ENCODE measurements at places on chromosomes 6 and 20. TPM values are rescaled to one million over a fixed set of nuclear protein-coding genes. Genes with fewer than 3 reads are reported as not detected.

Gene TRIM40
- not detected for total RNA-seq

- peak; percentile 22 for DNase-seq
Observed at GRCh38 chr6:6545616-6546317, 42.8 kb upstream of the LY86 start.

DNA sequence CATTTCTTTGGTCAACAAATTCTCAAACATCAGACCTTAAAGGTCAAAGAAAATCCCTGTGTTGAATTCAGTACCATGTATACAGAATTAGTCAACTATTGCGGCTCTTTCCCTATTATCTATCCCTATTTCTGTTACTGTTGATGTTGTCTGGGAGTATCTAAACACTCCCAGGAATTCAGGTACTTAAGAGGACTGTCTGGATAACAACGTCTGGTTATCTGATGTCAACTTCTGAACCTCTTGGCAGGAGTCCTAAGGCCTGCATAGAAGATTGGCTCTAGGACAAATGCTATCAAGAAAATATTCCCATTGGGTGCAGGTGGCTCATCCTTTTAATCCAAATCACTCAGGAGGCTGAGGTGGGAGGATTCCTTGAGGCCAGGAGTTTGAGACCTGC, 255.6 kb downstream of the KHDC1L start:
- no peak for DNase-seq

DNA sequence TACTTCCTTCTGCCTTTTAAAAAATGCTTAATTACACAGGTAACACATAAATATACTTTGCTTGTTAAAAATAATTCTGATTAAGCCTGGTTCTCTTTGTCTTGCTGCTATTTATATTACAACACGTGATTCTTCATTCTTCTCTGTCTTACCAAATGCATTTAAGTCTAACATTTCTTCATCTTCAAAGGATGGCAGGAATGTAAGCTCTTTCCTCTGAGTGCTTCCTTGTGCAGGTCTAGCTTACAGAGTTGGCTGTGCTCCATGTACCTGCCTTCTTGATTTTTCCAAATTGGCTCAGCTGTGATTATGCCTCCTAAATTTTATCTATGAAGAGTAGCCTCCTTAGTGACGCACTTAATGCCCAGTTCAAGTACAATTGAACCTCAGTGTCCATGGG, 44.4 kb downstream of the RNF144B start:
- no peak for DNase-seq

DNA sequence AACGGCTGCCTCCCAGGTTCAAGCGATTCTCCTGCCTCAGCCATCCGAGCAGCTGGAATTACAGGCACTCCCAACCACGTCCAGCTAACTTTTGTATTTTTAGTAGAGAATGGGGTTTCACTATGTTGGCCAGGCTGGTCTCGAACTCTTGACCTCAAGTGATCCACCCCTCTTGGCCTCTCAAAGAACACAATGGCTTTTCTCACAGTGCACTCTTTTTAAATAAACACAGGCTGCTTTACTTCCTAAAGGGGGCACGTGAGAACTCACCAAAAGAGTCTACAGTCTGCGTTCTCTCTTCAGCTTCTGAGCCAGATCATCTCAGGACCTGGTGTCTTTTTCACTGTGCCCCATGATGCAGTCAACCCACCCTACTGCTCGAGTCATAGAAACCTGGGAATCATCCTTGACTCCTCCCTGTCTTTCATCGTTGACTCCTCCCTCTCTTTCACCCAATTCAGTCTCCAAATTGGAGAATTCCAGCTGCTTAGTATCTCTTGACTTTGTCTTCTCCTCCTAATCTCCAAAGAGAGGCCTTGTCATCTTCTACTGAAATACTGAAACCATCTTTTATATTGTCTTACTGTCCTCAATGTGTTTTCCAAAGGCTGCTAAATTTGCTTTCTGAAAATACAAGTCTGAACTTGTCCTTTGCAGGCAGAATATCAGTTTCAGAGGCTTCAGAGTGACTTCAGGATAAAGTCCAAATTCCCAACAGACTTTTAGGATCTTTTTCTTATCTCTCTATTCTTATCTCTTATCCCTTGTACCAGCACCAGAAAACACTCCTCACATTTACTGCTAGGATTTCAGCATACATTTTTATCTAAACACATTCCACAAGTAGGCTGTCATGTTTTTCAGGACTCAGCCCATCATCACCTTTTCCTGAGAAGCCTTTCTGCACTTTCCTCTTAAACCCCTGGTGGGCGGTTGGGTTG, 323.4 kb downstream of the SYNE1 start:
- DNase-seq, result no peak

DNA sequence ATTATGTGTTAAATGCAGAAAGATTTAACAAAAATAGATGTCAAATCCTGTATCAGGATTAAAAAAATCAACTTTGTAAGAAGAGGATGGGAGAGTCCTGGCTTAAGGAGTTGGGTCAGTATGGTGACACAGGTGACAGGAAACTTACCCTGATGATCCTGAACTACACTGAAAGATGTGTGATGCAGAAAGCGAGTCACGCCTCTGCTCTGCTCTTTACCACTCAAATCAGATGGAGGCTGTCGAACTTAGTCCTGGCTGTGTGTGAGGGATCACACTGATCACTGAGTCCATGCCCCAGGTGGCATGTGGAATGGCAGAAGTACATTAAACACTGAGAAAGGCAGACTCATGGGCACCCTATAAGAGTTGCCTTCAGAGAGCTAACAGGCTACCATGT, 92.9 kb downstream of the GJA10 start:
- no peak for DNase-seq

Gene PRIM2
- total RNA-seq, result 69.2 TPM

Gene TBXT
- total RNA-seq, result 0.22 TPM

- no peak for DNase-seq
Observed at GRCh38 chr6:136427378-136427717, 122.9 kb downstream of the MAP7 start.

Gene C6orf163
- total RNA-seq, result 0.87 TPM

DNA sequence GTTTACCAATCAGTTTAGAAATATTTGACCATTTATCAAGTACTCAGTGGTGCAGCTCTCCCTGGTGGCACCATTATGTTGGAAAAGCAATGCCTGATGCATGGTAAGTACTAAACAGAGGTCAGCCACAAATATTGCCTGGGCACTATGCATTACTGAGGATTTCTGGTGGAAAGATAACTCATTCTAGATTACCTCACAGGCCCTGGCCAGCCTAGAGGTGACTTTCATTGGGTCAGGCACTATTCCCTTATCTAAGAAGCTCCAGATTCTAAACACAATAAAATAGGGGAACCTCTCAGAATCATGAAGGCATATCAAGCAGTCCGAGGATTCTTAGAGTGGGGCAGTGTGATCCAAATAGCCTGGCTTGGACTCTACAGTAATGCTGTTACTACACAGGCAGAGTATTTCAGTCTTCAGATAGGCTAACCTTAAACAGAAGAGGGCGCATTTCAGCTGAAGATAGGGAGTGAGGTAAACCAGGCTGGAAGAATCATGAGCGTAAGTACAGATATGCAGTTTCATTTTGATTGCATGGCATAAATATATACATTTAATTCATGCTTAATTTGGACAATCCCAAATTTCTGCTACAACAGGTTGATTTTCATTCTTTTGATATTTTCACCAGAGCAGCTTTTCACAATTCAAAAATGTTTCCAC, 12.1 kb downstream of the LGSN start:
- DNase-seq, result peak; percentile 13

DNA sequence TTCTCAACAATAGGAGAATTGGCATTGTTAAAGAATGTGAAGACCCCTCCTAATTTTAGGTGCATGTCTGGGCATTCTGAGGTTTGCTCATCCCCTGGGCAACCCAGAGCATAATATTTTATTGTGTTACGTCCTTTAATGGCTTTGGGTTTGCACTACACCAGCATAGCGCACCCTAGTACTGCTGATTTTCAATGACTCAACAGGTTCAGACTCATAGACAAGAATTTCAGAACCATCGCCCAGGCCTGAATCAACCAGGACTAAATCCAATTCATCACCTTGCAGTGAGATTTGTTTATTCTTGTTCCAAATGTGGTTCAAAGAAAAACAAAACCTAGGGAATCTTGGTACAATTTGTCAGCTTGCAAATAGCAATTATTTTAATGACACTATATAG, 137.8 kb upstream of the PHACTR1 start:
- DNase-seq, result no peak

- DNase-seq, result no peak
Observed at GRCh38 chr6:160950507-160950906, 41.1 kb upstream of the MAP3K4 start.

DNA sequence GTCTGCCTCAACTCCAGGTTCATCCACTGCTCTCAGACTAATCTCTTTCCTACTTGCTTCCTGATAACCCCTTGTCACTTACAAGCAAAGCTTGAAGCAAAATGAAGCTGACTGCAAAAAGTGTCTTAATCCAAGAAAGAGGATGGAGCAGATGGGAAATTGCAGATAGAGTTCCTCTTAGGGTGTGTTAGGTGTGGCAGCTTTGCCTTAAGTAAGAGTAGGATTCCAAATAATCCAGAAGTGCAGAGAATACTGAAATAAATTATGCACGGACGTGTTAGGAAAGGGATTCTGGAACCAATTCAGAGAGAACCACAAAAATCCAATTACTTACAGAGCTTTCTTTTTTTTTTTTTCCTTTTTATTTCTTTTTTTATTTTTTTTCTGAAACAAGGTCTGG, 6.1 kb upstream of the RPL7L1 start:
- DNase-seq, result no peak

Gene KIAA1755
- 0.24 TPM for total RNA-seq

DNA sequence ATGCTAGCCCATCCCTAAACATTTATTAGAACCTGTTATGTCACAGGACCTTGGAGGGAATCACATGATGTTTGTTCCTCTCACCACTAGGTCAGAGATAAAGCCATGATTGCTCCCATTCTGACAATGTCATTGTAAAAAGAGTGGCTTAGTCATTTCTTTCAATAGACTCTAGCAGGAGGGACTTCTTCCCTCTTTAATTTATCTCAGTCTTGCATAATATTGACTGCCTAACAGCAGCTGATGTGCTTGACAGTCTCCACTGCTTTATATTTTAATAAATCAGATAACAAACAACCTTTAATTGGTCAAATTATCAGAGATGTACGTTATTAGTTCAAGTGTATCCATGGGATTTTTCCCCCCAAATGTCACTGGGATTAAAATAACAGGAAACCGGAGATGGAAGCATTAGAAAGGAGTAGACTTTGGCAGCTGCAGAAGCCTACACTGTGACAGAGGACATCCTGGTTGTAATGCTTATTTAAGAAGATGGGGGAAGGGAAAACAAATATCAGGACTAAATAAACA, 39.6 kb downstream of the LAMA4 start:
- DNase-seq, result no peak

Gene LIN28B
- 45.6 TPM for total RNA-seq

GRCh38 chr20:45947110-45947866, 12.8 kb downstream of the PCIF1 start:
- DNase-seq, result no peak

DNA sequence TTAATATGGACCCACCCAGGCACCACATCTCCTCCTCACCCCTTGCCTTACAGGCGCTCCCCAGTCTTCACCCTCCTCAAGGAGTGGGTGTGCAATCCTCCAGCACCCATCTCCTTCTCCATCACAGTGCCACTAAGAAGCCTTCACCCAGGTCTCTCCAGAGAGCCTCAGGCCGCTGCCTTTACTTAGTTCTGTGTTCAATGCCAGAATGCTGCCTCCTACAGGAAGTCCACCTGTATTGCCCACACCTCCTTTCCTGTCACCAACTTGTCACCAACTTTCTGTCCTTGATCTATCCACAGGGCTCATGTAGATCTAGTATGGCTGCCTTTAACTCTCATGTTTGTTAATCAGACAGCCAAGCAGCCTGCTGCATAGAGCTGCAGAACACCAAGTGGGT, 586 bp upstream of the LST1 start:
- peak; percentile 79 for DNase-seq

Gene GLP1R
- total RNA-seq, result 0.87 TPM

GRCh38 chr20:54515793-54516628, 40.6 kb downstream of the DOK5 start:
- no peak for DNase-seq

Data from H7 (cell line).